ENCODE measurements at places on chromosomes 1 and 21. TPM values are rescaled to one million over a fixed set of nuclear protein-coding genes. Genes with fewer than 3 reads are reported as not detected.

- DNase-seq: no peak
Measured at GRCh38 chr1:7954683-7955082, 6.8 kb upstream of the PARK7 start.

The LGR6 gene
- 1.2 TPM for total RNA-seq

DNA sequence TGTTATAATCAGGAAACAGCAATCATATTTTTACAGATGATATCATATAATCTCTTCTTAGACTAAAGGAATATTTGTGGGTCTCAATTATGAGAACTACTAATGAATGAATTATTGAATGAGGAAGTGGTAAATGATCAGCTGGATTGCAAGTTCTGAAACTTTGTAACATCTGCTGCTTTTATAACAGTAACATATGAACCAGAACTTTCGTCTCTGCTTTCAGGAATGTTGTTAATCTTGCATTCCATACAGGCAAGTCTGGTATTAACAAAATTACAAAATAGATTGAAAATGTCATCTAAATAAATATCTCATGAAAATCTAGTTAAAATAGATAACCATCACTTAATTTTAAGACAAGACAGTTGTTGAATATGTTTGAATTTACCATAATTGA lies 110.5 kb upstream of the COL11A1 start:
- no peak for DNase-seq

The C1orf87 gene
- not detected for total RNA-seq

The GJA5 gene
- 1.5 TPM for total RNA-seq

The SPRR2D gene
- not detected for total RNA-seq

- DNase-seq: no peak
Measured at GRCh38 chr1:19163261-19163660, 46.8 kb downstream of the UBR4 start.

DNA sequence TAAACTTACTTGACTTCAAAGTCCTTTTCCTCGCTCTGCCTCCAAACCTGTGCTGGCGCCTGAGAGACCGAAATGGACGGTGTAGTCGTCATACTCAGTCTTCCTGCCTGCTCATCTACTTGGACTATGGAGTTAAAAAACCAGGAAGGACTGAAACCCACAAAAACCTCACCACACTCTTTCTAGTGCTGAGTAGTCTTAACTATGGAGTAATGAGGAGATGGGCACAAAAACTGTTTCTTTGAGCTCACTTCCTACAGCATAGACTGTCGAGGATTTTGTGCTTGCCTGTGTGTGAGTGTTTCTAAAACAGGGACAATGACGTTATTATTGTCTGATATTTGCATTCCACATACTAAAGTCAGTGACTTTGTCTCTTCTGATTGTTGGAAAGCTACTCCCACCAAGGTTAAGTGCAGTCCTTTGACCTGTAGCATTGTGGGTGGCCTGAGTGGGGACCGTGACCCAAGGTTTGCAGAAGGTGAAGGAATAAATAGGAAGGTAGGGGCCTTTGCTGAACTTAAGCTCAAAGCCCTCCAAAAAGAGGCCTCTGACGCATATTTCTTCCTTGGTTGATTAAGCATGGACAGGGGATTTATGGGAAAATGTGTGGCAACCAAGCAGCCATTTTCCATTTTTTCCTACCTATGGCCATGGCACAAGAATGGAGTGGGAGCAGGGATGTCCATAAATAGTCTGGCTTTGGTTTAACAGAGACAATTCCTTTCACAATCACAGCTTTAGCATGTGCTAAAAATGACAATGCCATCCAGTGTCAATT lies 109.6 kb downstream of the ZBTB18 start:
- no peak for DNase-seq

The PARS2 gene
- 3.4 TPM for total RNA-seq

The CLIC4 gene
- total RNA-seq: 40.7 TPM

DNA sequence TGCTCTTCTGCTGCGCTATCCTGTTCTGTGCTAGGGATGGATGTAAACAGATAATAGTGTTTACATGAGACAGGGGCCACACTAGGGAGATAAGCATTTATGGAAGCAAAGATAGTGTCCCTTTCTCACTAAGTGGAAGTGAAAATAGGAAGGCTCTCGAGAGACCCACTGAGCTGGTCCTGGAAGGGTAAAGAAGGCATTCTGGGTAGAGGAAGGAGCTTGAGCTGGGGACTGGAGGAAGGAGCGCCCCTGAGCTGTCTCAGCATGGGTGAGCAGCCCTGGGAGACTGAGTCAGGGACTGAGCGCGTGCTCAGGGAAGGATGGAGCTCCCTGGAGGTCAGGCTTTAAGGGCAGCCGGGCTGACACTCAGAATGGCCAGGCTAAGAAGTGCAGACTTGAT lies 93.3 kb downstream of the IGSF21 start:
- DNase-seq: no peak

- no peak for DNase-seq
Measured at GRCh38 chr1:36236302-36236701, 12.1 kb downstream of the THRAP3 start.

The HCRTR1 gene
- total RNA-seq: not detected

GRCh38 chr1:72516826-72517225 lies 234.5 kb upstream of the NEGR1 start:
- no peak for DNase-seq

DNA sequence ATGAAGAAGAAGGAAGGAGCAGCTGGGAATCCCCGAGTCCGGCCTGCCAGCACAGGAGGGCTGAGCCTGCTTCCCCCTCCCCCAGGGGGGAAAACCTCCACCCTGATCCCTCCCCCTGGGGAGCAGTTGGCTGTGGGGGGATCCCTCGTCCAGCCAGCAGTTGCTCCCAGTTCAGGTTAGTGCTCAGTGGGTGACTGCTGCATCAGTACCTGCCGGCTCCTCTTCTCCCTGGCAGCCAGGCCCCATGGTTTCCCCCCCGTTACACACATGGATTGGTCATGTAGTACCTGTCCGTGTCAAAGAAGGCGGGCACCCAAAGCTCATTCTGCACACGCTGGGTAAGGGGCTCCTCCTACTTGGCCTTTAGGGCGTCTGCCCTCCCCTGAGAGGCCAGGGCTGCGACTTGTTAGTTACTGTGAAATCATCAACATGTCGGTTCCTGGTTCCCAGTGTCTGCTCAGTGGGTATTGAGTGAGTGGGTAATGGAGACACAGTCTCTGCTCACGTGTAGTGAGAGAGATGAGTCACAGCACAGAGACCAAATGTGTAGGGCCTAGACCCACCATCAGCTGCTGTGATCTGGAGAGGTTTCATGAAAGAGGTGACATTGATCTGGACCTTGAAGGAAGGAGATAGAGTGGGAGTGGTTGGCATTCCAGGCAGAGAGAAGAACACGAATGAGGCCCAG lies 11.5 kb downstream of the NECAP2 start:
- DNase-seq: no peak

- no peak for DNase-seq
Measured at GRCh38 chr1:79235301-79236002, 228.9 kb upstream of the ADGRL4 start.

The GCSAML gene
- total RNA-seq: 1.8 TPM

DNA sequence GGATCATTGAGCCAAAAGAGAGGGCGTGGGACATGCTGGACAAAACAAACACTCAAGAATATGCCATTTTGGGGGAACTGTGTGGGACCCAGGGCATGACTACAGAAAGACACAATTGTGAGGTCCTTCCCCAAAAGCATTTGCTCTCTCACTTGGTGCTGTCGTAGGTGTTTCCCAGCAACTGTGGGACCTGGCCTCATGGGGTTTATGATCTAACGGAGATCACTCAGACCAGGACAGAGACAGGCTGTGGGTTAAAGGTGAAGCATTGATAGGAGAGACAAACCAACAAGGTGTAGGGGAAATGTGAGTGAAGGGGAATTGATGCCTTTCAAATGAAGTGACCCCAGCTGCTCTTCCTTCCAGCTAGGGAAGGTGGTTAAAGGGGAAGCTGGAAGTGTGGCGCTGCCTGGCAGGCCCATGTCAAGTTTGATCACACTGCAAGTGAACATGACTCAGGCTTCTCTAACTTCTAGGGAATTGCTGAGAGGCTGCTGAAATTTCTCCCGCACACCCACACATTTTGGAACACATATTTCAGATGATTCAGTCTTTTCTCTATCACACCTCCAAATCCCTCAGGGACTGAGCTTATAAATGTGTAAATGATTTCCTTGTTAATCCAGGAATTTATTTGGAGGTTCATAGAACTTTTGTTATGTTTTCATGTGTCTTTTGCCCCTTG lies 30.2 kb downstream of the TRAF5 start:
- no peak for DNase-seq

The EPHA2 gene
- total RNA-seq: 11.1 TPM

The AADACL4 gene
- total RNA-seq: not detected

The UBL4B gene
- total RNA-seq: not detected

DNA sequence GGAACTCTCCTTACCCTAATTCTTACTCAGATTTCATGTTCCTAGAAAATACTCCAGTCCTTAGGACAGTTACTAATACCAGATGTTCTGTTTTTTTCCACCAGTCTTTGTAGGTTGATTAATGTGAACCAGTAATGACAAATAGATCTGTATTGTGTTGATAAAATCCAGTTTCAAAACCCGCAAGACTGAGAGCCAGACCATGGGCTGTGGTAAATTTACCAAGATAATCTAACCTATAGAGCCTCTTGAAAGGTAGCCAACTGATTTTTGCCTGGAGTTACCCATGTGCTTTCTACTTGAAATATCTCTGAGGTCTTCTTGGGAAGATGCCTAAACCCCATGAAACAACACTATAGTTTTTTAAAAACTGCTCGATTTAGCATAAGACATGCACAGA lies 46.5 kb upstream of the CDC7 start:
- no peak for DNase-seq

The ST6GALNAC5 gene
- not detected for total RNA-seq

GRCh38 chr1:211092955-211093354 lies 41.0 kb downstream of the KCNH1 start:
- no peak for DNase-seq

GRCh38 chr1:198082576-198082975 lies 74.2 kb upstream of the NEK7 start:
- no peak for DNase-seq

The PADI1 gene
- total RNA-seq: not detected
